ENCODE measurements at places on chromosomes 4 and X. TPM values are rescaled to one million over a fixed set of nuclear protein-coding genes. Genes with fewer than 3 reads are reported as not detected.

The MAGEA11 gene
- total RNA-seq: not detected

The BGN gene
- 2.4 TPM for total RNA-seq

The KDR gene
- 0.16 TPM for total RNA-seq

The RNF128 gene
- total RNA-seq: 3.6 TPM

The TCEAL1 gene
- 24.7 TPM for total RNA-seq

The NUDT11 gene
- total RNA-seq: 10.4 TPM

The PAGE5 gene
- not detected for total RNA-seq

The INTS6L gene
- 3.5 TPM for total RNA-seq

The TMPRSS11A gene
- not detected for total RNA-seq

The PABPC1L2A gene
- not detected for total RNA-seq

The SPON2 gene
- 703 TPM for total RNA-seq

The MND1 gene
- total RNA-seq: 4.7 TPM

The USP51 gene
- 1.9 TPM for total RNA-seq

The FMR1NB gene
- not detected for total RNA-seq

The HTR2C gene
- total RNA-seq: not detected

The KLF8 gene
- 2.4 TPM for total RNA-seq

The LPAR4 gene
- 0.34 TPM for total RNA-seq

The SLC4A4 gene
- total RNA-seq: 8.5 TPM

The KIAA1210 gene
- not detected for total RNA-seq

The L1CAM gene
- total RNA-seq: 0.09 TPM

The FSTL5 gene
- total RNA-seq: not detected

The DGAT2L6 gene
- not detected for total RNA-seq

The STPG2 gene
- total RNA-seq: 0.16 TPM

The ADH1C gene
- 6.1 TPM for total RNA-seq

The UGT2B17 gene
- not detected for total RNA-seq

The CENPI gene
- total RNA-seq: 4.7 TPM

The RBM47 gene
- 0.32 TPM for total RNA-seq

The P2RY8 gene
- total RNA-seq: not detected

The TBX22 gene
- total RNA-seq: not detected

The PLXNB3 gene
- 0.95 TPM for total RNA-seq

The BLOC1S4 gene
- total RNA-seq: 15.6 TPM

The MEPE gene
- total RNA-seq: not detected

The AR gene
- total RNA-seq: 4.7 TPM

The SPACA5 gene
- not detected for total RNA-seq

The RPA4 gene
- 0.63 TPM for total RNA-seq

The PPP1R3F gene
- 12.8 TPM for total RNA-seq

The RP2 gene
- 12.8 TPM for total RNA-seq

The SOD3 gene
- total RNA-seq: 22.5 TPM

The TCP11X2 gene
- not detected for total RNA-seq

The PRDM8 gene
- total RNA-seq: 2.1 TPM

The IDUA gene
- total RNA-seq: 14.3 TPM

The TSPAN5 gene
- total RNA-seq: 46.8 TPM

The PHKA1 gene
- total RNA-seq: 4.3 TPM

The ASMT gene
- not detected for total RNA-seq

The SERTM2 gene
- not detected for total RNA-seq

The DCX gene
- not detected for total RNA-seq

The TAF7L gene
- total RNA-seq: 0.95 TPM

The KLB gene
- total RNA-seq: not detected

The NOX1 gene
- 0.17 TPM for total RNA-seq

The PSAPL1 gene
- total RNA-seq: not detected

The NWD2 gene
- total RNA-seq: under 0.01 TPM

Data from bronchial smooth muscle cell (primary cell).